SHP77 (cell line): ENCODE measurements at places on chromosomes 4 and X.

DNA sequence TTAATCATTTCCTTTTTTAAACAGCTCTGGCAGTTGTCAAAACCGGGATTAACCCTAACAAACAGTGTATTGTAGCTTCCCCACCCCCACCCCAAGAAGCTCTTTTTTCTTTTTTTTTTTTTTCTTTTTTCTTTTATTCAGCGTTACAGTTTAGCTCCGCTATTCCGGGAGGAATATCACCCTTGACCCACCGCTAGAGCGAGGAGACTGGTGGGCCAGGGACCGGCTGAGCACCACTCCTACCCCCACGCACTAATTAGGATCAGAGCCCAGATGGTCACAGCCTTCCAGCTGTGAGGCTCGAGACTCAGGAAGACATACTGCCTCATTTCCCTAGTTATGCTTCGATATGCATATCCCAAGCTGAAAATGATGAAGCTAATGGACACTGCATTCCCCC, 2.0 kb downstream of the PARM1 start:
- DNase-seq, result peak; percentile 31

DNA sequence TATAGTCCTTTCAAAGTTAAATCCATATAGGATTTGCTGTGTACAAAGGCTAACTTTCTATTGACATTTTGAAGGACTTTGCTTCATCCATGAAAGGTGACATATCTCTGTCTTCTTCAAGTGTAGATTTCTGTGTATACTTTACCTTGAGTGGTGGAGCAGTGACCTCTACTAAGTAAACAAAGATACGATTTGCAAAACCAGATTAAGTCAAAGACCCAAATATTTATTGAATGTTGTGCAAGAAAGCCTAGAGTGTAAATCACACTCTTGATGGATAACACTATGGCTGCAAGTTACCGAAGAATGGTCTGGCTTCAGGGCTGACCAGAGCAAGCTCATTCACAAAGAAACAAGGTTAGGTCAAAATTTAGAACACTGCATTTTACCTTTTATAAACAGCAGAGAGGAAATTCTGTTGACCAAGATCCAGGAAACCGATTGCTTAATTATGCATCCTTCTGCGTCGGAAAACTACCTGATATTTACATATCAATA, 5.4 kb upstream of the FGG start:
- no peak for DNase-seq

DNA sequence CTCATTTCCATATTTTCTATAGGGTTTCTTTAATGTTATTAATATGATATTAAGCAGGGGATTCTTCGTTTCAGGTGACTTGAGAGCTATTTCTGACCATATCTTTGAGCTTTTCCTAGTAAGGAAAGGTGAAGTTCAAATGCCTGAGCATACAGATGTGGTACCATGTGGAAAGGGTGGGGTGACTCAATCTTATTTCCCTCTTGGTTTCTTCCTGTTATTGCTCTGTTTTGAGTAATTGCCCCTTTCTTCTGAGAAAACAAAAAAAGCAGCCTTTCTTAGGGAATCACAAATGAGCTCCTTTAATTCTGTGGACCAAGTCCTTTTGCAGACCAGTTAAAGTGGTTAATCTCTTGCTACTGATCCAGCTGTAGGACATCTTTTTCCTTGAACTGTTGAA, 41.0 kb upstream of the AGA start:
- no peak for DNase-seq

GRCh38 chrX:154354516-154354915, 19.9 kb downstream of the FLNA start:
- DNase-seq, result no peak

DNA sequence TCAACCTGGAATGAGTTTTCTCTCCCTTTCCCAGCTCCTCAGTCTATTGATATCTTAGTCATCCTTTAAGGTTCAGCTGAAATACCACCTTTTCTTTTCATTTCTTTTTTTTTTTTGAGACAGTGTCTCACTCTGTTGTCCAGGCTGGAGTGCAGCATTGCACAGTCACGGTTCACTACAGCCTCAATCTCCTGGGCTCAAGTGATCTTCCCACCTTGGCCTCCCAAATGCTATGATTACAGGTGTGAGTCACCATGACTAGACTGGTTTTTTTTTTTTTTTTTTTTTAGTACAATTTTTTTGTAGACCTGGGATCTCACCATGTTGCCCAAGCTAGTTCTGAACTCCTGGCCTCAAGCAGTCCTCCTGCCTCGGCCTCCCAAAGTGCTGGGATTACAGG, 28.9 kb downstream of the AFF1 start:
- no peak for DNase-seq

GRCh38 chr4:80140194-80140593, 57.1 kb upstream of the PRDM8 start:
- DNase-seq, result no peak

DNA sequence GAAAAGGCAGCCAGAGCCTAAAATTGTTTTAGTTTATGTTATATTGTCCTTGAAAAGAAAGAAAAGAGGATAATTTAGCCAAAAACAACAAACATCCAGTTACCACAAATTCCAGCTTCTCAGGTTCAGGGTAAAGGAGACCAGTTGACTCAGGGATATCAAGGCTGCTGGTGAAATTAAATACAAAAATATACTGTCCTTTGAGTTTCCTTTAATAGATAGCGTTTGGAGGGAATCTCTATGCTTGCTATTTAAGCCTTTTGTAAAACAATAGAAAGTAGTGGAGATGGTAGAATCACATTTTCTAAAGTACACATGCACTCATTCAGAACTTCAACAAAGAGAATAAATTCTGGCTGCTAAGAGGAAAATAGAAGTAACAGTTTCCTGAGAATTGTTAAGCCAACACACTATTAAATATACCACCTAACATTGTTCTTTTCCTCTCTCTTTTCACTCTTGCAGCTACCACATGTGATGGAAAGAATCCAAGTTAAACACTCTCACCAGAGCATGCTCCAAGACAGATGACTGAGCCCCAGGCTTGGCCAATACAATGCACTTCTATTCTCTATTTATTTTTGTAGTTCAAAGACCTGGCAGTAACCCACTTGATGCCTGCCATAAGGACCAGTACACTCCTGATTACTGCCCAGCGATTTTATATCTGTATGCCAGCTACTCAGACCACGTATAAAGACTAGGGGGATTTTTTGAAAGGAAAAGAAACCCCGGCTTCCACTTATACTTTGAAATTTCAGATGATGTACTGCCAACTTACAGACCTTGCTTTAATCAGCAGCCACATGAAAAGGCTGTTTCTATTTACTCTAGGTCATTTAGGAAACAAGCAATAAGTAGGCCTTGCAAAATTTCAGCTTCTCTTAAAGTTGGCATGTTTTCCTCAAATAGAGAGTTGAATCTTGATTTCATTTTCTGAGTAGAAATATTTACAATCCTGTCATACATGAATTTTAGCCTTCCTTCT, 756.9 kb downstream of the FAT4 start:
- DNase-seq, result peak; percentile 69

DNA sequence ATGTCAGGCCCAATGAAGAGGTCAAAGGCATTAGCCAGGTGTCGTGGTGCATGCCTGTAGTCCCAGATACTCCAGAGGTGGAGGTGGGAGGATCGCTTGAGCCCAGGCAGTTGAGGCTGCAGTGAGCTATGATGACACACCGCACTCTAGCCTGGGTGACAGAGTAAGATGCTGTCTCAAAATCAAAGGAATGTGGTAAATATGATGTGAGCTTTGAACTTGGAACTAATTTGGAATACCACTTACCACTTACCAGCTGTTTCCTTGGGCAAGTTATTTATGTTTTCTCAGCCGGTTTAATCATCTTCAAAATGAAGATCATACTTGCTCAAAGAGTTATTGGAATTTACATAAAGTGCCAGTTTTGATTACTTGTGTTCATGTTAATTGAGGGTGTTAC, 23.8 kb upstream of the SEPSECS start:
- no peak for DNase-seq

- DNase-seq, result no peak
Observed at GRCh38 chr4:1598206-1599025, 85.7 kb downstream of the FAM53A start.

DNA sequence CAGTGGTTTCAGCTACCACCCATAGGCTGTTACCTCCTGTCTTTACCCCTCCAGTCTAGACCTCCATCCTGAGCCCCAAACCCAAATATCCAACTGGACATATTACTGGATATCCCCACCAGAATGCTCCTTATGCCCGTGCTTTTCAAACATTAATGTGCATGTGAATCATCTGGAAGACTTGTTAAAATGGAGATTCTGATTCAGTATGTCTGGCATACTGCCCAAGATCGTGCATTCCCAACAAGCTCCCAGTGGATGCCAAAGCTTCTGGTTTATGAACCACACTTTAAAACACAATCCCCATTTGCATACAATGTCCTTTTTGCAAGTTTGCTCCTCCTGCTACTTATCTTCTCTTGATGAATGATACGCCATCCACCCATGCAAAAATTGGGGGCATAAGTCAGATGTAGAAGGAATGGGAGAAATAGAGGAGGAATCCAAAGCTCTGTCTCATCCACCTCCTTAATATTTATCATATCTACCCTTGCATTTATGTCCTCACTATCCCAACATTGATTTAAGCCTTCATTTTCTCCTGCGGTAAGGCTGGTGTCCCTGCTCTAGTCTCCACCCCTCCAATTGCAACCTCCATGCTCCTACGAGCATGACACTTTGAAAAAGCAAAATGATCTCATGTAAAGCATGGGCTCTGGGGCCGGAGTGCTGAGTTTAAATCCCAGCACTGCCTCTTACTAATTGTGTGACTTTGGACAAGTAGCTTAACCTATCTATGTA, 7.4 kb upstream of the PGRMC1 start:
- no peak for DNase-seq

DNA sequence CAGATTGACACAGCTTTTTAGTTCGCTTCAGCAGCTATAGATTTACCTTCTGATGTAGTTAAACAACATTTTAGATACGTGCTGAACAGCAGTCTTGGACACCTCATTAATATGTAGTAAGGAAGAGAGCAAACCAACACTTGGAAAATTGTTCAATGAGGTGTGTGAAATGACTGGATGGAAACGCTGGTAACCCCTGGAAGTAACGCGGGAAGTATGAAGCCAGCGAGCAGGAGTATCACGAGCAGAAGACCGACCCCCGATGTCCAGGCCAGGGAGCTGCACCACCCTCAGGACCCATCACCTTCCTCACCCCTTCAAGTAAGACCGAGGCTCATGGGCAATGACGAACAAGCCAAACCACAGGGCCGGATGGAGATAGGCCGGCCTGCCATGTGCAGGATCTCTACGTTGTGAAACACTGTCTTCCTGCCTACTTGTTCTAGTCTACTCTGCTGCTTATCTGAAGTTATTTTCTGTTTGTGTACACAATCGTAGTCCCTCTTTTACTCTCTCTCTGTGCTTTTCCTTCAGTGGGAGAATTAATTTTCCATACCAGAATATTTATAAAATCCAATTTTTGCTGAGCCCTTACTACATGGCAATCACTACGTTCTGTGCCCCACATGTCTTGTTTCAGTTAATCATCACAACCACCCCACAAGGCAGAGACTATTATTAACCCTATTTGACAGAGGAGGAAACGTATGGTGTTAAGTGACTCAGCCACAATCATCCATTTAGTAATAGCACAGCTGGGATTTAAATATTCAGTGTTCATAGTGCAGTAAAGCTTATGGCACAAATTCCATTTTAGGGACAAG, 221.7 kb downstream of the APBB2 start:
- DNase-seq, result no peak

- DNase-seq, result no peak
Observed at GRCh38 chr4:55980725-55981124, 32.0 kb downstream of the CEP135 start.

- peak; percentile 72 for DNase-seq
Observed at GRCh38 chrX:57822818-57823217, 87.4 kb downstream of the ZXDA start.

- DNase-seq, result no peak
Observed at GRCh38 chr4:36218121-36218520, 26.2 kb downstream of the ARAP2 start.

GRCh38 chr4:10129196-10130177, 12.9 kb upstream of the WDR1 start:
- DNase-seq, result no peak

GRCh38 chrX:122154019-122154418, 1030.1 kb upstream of the GRIA3 start:
- no peak for DNase-seq

DNA sequence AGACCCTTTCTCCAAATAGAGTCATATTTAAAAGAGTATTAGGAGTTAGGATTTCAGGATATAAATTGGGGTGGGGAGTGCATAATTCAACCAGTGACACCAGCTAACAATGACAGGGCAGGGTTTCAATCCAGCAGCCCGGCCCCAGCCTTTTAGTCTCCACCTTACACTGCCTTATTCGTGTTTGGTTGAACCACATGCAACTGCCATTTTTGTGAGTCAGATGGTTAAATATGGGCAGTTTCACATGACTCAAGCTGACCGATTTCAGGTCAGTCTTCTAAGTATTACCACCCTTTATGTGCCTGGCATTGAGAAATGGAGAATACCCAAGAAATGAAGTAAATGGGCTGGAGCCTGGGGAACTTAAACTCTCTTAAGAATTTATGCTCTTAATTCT, 102.8 kb downstream of the STOX2 start:
- DNase-seq, result no peak

DNA sequence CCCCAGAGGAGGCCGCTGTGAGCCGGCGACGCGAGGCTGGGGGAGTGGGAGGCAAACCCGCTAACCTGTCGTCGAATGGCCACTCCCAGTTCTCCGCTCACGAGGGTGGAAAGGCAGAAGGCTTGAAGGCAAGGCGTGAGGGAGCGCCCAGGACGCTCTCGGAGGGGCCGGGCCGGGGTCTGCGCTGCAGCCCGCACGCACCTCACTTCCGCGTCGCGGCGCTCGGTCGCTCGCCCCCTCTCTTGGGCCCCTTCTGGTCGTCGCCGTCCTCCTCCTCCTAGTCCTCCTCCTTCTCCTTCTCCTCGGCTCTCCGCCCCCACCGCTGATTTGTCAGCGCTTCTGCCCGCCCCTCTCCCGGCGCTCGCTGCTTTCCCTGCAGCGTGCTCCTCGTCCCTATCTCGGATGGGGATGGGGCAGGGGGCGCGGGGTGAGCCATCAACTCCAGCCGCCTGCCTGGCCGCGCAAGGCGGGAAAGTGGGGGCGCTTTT, at the start of gene SNCA:
Gene SNCA (minus strand): TSS at position 265 of the 488 bp plus-strand sequence. CDS start 1,494 bp downstream, outside the sequence.
- peak; percentile 52 for DNase-seq

- no peak for DNase-seq
Observed at GRCh38 chr4:186724058-186724863, 605 bp upstream of the FAT1 start.

GRCh38 chr4:82680834-82681233, 117.8 kb downstream of the SCD5 start:
- DNase-seq, result no peak

DNA sequence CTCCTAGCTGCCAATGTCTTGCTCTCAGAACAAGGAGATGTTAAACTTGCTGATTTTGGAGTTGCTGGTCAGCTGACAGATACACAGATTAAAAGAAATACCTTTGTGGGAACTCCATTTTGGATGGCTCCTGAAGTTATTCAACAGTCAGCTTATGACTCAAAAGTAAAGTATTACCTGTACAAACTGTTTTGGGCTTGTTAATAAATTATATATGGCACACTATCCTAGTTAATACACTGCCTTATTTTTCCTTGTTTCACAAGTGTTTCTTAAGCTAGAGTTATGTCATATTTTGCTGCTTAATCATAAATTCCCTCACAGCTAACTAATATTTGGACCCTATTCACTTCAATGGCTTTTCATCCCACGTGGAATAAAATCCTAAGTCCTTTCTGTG, 45.3 kb downstream of the STK26 start:
- DNase-seq, result no peak
